ENCODE measurements at places on chromosomes 6 and 20.

GRCh38 chr6:4114123-4114522 is 21.3 kb downstream of the ECI2 start:
- no peak for DNase-seq

GRCh38 chr6:88919032-88919431 is 44.4 kb downstream of the RNGTT start:
- no peak for DNase-seq

- no peak for DNase-seq
Observed at GRCh38 chr6:40933864-40934263, 105.2 kb downstream of the UNC5CL start.

DNA sequence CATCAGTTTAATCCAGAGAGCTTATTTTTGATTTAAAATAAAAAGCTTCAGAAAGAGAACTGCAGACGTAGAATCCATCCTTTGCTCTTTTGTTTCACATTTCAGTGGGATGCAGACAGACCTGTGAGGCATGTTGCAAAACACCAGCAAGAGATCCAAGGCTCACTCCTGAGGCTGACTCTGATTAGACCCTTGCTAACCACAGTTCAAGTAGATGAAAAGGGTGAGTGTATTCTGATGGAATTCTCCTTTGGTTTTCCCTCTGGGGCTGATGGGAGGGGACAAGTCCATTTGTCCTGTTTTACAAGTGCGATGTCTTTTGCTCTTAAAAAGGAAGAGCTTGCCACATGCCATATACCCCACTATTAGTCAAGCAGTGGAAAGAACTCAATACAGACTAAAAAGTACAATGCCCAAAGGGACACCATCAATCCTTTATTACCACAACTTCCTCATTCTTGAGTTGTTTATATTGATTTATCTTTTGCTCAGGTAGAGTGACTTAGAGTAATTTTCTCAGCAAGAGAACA is 772.7 kb downstream of the MAFB start:
- no peak for DNase-seq

DNA sequence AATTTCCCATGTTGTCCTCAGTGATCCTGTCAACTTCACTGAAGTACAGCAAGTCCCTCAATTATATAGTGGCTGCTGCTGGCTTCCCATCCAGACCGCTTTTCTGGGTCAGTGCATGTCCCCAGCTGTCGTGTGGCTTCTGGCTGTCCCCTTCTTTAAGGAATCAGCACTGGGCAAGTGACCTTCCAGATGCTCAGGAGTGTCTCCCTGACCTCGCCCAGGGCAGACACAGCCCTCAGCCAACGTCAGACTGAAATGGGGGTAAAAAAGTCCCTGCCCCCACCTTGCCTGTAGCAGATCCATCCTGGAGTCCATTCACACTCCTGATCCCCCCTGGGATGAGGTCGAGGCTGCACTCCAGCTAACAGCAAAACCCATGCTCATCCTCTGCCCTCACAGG is 23.7 kb downstream of the OVOL2 start:
- DNase-seq: no peak
